Endothelial cell (in vitro differentiated cells): ENCODE measurements at places on chromosomes 2 and 18.

DNA sequence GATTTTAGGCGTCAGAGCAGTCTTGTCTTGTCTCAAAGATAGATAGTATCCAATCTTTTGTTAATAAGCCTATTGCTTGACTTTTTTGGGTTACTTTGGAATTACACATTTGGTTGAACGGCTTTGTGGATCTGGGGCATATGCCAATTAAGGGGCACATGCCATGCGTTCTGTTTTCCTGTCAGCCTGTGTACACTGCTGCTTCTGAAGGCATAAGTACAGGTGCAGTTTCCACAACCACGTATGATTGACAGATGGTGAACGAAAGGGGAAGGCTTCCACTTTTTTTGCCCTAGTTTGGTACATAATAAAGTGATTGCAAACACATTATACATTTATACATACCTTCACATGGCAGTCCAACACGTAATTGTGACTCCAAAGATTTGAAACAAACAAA is 102.3 kb downstream of the RAPH1 start:
- no peak for DNase-seq

DNA sequence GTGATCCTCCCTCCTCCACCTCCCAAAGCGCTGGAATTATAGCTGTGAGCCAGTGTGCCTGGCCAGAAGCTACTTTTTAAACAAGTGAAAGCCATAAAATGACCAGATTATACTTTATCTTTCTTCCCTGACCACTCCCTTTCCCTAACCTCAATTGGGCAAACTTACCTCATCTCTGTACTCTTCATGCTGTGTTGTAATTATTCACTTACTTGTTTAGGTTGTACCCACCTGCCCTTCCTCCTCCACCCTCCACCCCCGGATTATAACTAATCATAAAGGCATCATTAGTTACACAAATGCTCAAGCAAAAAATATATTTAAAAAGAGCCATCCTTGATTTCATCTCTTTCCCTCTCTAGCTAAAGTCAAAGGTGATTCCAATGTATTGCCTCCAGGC is 279.9 kb downstream of the SETBP1 start:
- DNase-seq = no peak

- DNase-seq = no peak
Measured at GRCh38 chr2:175353275-175353674, 171.8 kb upstream of the ATP5MC3 start.

- DNase-seq = no peak
Measured at GRCh38 chr2:168278424-168278888, 31.1 kb upstream of the STK39 start.

GRCh38 chr2:8437228-8437948 is 244.5 kb upstream of the ID2 start:
- no peak for DNase-seq

- no peak for DNase-seq
Measured at GRCh38 chr18:58998401-58999203, 133.9 kb downstream of the ZNF532 start.

- no peak for DNase-seq
Measured at GRCh38 chr2:59383473-59383872, 1142.3 kb upstream of the FANCL start.

DNA sequence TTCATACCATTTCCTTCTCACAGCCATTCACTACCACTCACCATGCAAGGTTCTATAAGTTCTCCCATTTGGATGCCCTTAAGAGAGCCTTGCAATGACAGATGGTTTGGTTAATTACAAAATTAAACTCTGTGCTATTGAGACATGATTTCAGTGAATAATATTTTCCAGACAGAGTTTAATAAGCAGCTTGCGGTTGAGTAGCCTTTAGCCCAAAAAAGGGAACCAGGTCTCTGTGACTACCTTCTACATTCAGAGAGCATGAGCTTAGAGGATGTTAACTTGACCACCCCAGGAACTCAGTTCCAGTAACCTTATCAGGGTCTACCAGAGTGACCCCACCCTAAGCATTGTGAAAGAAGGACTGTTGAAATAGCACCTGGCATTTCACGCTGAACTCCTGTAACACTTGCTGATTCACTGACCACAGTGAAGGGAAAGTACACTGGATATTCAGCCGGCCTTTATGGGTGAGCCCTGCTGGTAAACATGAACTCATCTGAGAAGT is 1173.1 kb upstream of the ZEB2 start:
- no peak for DNase-seq

DNA sequence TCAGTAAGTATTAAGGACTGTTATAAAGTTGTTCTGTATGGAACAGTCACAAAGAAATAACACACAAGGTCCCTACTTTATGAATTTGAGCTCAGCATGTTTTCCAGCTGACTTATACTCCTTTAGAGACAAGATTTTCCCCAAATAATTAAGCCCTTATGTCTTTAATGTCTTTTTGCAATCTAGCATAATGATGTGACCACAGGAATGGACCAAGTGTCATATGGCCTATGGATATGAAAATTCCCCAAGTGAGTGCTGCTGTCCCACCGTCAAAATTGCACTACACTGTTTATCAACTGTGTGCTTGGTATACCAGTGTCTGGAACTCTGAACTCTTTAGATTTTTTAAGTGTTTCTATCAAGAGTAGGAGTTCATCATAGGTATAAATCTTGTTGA is 369.6 kb downstream of the PID1 start:
- DNase-seq = no peak

- no peak for DNase-seq
Measured at GRCh38 chr2:134133622-134134312, 120.1 kb upstream of the MGAT5 start.

- DNase-seq = no peak
Measured at GRCh38 chr2:79952616-79953015, 351.9 kb downstream of the LRRTM1 start.

DNA sequence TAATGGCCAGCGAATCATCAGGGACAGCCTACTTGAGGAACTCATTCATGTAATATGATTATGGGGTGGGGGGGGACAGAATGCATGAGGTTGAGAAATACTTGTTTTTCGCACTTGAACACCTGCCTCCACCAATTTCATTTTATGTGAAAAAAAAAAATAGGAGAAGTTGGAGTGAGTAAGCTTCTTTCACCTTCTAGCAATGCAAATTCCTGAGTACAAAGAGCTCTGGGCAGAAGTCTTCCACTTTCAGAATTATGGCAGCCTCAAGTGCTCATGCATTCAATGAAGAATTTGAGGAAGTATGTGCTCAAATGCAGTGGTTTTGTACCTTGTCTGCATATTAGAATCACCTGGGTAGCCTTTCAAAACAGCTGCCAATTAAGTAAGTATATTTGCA is 40.1 kb upstream of the GPD2 start:
- no peak for DNase-seq

- peak; percentile 21 for DNase-seq
Measured at GRCh38 chr2:121650315-121650930, 1.2 kb upstream of the CLASP1 start.

- DNase-seq = no peak
Measured at GRCh38 chr2:29544917-29545316, 376.5 kb downstream of the ALK start.

- no peak for DNase-seq
Measured at GRCh38 chr2:104703669-104704068, 150.2 kb upstream of the POU3F3 start.

DNA sequence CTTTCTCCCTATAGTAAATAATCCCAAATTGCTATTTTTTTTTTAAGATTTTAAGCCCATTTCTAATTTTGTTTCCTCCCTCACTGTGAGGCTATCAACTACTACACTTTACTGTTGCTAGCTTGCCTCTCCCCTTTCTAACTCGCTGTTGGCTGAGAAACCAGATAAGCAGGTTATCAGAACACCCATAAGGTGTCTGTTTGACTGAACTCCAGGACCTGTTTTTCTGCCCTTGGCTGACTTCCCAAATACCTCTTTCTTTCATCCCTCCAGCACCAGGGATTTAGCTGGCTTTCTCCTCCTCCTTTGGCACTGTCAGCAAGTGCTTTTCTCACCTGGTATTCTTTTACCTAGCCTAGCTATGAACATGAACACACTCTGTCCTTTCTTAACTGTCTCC is 11.1 kb downstream of the TRAK2 start:
- DNase-seq = no peak

- no peak for DNase-seq
Measured at GRCh38 chr2:31231571-31232302, 2.2 kb upstream of the EHD3 start.

GRCh38 chr2:42878581-42878980 is 86.2 kb upstream of the HAAO start:
- DNase-seq = no peak

GRCh38 chr2:175205523-175205922 is 24.0 kb upstream of the ATP5MC3 start:
- DNase-seq = no peak

DNA sequence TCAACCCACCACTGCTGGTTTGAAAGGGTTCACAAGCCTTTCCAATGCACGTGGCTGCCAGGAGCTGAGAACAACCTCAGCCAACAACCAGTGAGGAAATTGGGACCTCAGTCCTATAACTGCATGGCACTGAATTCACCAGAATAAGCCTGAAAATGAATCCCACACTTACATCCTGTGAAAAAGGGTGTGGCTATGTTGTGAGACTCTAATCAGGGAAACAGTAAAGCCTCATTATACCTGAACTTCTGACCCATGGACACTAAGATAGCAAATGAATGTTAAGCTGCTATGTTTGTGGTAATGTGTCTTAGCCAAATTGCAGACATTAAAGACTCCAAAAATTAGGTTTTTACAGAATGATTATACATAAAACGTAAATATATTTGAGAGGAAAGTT is 515.8 kb downstream of the IRS1 start:
- no peak for DNase-seq

GRCh38 chr2:85678794-85679672 is 11.0 kb upstream of the SFTPB start:
- peak; percentile 86 for DNase-seq

GRCh38 chr18:74715865-74716712 is 118.4 kb downstream of the ZNF407 start:
- no peak for DNase-seq

- DNase-seq = no peak
Measured at GRCh38 chr2:98247383-98247782, 98.9 kb upstream of the CNGA3 start.

DNA sequence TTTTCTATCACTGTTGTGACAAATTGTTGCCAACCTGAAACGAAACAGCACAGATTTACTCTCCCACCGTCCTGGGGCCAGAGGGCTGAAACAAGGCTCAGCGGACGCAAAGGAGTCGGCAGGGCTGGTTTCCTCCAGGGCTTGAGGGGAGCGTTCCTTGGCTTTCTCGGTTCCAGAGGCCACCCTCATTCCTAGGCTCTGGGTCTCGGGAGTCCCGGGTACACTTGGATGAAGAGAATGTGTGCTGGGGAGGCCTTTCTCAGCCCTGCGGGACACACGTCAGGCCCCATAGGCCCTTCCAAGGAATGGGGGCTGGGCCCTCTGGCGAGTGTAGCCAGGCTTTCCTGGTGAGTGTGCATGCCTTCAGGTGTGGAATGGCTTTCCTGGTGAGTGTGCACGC is 287.3 kb upstream of the HS6ST1 start:
- no peak for DNase-seq

DNA sequence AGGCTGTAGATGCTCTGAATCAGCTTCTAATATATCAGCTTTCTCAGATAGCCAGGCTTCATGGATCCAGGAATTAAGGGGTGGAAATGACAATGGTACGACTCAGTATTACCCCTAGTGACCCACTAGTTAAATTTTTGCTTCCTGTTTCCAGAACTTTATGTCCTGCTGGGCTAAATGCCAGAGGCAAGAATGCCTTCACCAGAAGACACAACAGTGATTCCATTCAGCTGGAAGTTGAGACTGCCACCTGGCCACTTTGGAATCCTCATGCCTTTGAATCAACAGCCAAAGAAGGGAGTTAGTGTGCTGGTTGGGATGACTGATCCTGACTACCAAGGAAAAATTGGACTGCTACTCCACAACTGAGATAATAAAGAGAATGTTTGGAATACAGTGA is 239.1 kb downstream of the ASXL3 start:
- DNase-seq = no peak

DNA sequence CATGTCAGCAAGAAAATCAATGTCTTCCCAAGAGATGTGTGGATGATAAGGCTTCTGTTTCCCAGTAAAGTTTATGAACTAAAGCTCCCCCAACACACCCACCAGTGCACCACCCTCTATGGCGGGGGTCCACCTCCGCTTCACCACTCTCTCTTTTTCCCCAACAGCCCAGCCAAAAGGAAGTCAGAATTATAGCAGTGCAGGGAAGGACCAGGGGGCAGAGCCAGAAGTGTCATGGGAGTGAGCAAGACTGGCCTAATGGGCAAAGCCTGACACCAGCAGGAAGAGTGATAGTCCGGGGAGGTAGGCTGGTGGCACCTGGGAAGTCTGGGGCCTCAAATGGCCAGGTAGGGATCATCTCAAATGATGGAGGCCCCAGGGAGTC is 167.7 kb downstream of the ZFP36L2 start:
- DNase-seq = no peak

GRCh38 chr2:123098619-123099018 is 926.5 kb upstream of the CNTNAP5 start:
- DNase-seq = no peak

- DNase-seq = no peak
Measured at GRCh38 chr2:149258531-149258930, 71.9 kb upstream of the LYPD6 start.
